Stimulated activated CD4-positive, alpha-beta T cell treated with anti-CD3 and anti-CD28 coated beads, TNF-alpha, amount 100 ng/mL, for 4 hours (primary cell): ENCODE measurements at places on chromosomes 1 and 21.

- no peak for DNase-seq
These were observed 6.0 kb downstream of the FOXJ3 start for GRCh38 chr1:42328916-42329496.

- no peak for DNase-seq
These were observed 14.4 kb upstream of the ZFYVE9 start for GRCh38 chr1:52127181-52128180.

DNA sequence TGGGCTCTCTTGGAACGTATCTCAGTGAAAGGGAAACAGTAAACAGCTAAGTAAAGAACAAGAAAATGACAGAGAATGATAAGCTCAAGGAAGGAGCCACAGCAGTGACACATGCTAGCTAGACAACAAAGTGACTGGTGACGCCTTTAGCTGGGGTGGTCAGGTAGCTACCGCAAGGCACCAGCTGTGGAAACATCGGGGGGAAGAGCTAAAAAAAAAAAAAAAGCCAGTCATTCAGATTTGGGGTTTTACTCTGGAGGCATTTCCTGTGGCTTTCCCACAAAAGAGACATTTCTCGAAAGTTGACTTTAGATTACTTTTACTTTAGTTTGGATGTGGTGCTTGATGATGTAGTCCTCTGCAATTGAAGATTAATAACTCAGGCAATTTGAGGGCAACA lies 2.1 kb downstream of the FHAD1 start:
- no peak for DNase-seq

DNA sequence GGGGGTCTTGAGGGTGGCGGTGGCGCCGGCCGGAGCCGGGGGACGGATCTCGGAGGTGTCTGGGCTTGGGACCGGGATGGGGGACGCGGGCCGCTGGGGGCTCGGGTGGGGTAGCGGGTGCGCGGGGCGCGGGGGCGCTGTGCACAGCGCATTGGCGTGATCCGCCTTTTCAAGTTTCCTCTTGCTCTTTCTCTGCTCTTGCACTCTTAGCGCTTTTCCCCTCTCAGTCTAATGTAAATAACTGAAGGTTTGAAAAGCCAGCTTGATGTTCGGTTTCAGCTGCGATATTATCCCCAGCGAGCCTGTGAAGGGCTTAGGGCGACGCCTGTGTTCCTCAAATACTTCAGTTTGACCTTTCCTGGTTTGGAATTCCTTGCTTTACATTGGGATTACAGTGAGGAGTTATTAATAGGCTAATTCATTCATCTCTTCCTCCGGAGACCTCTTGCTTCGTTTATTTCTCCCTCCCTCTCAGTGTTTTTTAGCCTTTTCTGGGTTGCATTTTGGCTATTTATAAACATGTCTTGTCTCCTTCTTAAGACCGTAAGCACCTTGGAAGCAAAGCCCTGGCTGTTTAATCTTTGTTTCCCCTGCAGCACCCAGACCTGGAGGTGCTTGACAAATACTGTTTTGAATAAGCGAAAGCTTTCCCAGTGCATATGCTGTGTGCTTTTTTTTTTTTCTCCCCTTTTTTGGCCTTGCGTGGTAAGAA lies 693 bp downstream of the RAB4A start:
- no peak for DNase-seq

- no peak for DNase-seq
These were observed 1.3 kb downstream of the FNDC10 start for GRCh38 chr1:1598720-1599029.

DNA sequence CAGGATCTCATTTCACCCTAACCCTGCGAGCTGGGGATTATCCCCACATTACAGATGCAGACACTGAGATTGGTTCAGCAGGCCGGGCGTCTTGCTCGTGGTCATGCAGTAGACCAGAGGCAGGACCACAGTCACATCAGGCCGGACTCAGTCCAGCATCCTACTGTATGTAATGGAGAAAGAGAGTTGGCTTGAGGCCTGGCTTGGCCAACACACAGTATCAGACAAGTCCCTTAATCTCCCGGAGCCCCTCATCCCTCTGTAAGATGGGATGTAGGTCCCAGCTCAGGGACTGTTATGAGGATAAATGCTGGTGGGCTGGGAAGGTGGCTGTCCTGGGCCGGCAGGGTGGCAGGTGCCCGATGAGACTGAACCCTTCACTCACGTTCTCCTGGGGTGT lies 66.1 kb upstream of the ACTL8 start:
- no peak for DNase-seq

DNA sequence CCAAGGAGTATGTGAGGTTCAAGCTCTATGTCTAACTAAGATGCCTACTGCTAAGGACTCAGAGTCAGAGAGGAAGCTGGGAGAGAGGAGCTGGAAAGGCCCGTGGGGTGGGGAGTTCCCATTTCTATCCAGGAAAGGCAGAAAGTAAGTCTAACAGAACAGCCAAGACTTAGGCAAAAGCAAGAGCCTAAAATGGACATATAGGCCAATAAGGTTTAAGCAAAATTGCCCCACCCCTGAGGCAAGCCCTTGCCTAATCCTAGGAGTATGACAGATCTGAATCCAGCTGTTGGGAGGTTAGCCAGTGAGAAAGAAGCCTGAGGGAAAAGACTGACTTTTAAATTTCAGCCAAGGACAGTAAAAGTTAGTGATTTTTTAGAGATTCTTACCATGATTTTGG lies 1.6 kb upstream of the KLHDC9 start:
- no peak for DNase-seq

- DNase-seq: no peak
These were observed 1016.1 kb downstream of the KCNT2 start for GRCh38 chr1:195591917-195592672.

GRCh38 chr1:72557446-72558049 lies 275.2 kb upstream of the NEGR1 start:
- no peak for DNase-seq

DNA sequence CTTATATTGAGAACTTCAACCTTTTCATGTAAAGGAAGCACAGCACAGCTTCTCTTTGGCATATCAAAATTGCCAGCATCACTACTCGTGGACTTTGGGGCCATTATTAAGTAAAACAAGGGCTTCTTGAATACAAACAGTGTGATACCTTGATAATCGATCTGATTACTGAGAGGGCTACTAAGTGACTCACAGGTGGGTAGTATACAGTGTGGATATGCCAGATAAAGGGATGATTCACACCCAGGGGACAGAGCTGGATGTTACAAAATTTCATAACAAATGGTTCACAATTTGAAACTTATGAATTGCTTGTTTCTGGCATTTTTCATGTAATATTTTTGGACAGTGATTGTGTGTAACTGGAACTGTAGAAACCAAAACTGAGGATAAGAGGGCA lies 15.4 kb downstream of the HDAC1 start:
- no peak for DNase-seq

DNA sequence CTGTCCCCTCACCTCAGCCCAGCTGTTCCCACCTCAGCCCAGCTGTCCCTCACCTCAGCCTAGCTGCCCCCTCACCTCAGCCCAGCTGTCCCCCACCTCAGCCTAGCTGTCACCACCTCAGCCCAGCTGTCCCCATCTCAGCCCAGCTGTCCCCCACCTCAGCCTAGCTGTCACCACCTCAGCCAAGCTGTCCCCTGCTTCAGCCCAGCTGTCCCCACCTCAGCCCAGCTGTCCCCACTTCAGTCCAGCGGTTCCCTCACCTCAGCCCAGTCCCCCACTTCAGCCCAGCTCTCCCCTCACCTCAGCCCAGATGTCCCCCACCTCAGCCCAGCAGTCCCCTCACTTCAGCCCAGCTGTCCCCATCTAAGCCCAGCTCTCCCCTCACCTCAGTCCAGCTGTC lies 88.4 kb upstream of the CSF3R start:
- no peak for DNase-seq

DNA sequence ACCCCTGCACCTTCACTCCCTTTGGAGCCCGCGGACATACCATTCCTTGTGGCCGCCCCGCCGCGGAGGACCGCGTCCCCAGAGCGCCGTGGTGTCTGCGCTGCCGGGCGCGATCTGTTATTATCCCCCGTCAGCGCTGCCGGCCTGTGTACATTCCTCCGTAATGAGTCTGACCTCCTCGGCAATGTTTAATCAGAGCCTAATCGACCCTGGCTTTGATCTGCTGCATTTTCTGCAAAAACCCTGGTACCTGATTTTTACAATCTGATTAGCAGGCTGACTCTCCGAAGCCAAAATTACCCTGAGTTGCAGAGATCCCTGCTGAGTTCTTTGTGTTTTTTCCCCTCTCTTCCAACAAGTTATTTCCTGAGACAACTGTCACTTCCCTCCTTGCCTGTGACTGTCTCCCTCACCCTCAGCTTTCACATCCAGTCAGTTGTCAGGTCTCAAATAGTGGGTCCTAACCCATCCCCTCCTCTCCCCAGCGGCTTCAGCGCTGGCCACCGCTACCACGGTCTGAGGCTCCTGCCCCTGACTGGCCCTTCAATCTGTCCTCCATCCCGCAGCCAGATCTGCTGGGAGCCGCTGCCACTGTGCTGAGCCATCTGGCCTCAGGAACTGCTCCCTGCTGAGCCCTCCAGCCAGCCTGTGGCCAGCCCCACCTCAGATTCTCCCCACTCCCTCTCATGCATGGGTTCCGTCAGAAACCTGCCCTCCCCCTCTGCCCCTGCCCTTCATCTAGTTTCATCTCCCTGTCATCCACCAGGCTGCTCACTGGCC lies 53.5 kb downstream of the GLIS1 start:
- no peak for DNase-seq

DNA sequence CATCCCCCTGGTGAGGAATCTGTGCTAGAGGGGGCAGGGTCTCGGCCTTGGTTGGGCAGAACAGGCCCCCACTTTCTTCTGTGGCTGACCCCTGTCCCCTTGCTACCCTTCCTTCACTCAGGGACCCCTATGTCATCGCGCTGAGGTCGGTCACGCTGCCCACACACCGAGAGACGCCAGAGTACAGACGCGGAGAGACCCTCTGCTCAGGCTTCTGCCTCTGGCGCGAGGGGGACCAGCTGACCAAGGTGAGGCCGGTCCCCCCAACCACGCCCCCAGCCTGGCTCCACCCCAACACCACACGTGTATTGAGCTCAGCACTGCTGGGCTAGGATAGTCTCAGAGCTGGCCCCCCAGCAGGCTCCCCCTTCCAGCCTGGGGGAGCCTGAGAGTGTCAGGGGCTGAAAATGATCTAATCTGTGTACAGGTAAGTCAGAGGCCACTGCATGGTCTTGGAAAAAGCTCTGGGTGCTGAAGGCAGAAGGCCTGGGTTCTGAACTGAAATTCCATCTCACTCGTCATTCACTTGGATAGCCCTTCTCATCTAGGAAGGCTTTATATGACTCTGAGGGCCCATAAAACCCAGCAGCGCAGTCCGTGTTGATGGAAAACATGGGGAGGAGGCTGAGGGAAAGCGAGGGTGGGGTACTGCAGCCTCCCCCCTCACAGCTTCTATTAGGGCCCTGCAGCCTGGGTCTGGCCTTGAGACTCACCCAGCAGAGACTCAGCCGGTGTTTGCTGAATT lies 15.3 kb downstream of the FAM151A start:
- no peak for DNase-seq

DNA sequence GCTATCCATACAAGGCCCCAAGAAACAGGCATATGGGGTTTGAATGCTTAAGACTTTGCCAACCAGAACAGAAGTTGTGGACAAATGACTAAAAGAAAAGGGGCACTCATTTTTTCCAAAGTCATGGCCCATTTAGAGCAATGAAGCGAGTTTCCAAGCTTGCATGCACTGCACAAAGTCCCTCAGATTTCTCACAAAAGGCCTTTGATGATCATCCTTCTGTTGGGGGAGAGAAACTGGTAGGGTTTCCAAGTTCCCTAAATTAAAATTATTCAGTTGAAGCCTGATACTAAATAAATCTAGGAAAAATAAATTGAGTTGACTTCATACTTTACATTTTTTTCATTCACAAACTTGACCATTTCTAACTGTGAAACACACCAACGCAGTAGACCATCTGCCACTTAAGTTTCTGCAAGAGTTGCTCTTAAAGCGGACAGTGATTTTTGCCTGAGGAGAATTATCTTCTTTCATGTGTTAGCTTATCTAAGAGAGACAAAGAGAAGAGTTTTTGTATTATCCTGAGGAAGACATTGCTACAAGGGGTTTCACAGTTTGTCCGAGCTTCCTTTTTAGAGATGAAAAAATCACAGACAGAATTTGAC lies 139.2 kb downstream of the SEC16B start:
- DNase-seq: no peak

- DNase-seq: no peak
These were observed 94.9 kb upstream of the POU3F1 start for GRCh38 chr1:38141483-38141882.

GRCh38 chr1:14524826-14525636 lies 73.5 kb upstream of the KAZN start:
- no peak for DNase-seq

- no peak for DNase-seq
These were observed 108.0 kb downstream of the HMGB4 start for GRCh38 chr1:33971913-33972312.

DNA sequence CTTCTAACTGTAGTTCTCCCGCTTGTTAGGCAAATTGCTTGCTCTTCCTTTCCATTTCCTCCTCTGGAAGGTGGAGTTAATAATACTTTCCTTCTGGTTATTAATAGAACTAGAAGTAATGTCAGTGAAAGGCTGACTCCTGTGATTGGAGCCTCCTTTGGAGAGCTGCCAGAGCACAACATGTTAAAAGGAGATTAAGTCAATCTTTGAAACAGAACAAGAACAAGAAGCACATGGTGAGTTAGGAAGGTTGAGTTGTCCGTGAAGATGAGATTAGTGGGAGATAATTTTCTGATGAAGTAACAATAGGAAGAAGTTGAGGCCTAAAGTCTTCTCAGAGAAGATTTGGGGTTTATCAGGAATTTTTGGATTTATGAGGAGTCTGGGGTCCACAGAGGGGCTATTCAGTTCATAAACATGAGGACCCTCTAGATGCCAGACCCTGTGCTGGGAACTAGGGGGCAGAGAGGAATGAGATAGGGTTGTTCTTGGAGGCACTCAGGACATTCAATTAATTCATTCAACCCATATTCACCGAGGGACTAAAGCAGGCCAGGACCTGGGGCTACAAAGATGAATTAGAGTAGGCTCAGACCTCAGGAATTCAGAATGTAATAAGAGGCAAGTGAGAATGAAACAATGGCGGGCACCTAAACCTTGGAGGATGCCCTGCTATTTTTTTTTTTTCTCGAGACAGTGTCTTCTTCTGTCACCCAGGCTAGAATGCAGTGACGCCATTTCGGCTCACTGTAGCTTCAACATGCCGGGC lies 40.7 kb upstream of the DHCR24 start:
- DNase-seq: no peak

GRCh38 chr1:39269791-39270342 lies 65.4 kb downstream of the MACF1 start:
- DNase-seq: no peak

- no peak for DNase-seq
These were observed 35.6 kb upstream of the PUM1 start for GRCh38 chr1:31101147-31101502.

- no peak for DNase-seq
These were observed 12.0 kb downstream of the SMG7 start for GRCh38 chr1:183484254-183484653.
